CD4-positive, alpha-beta T cell treated with Interleukin-15 for 1 hour (primary cell): ENCODE measurements at places on chromosomes 13 and 19.

GRCh38 chr13:61142506-61142905, 273.1 kb downstream of the PCDH20 start:
- DNase-seq = no peak

GRCh38 chr13:44231786-44232516, 141.7 kb upstream of the SERP2 start:
- DNase-seq = no peak

DNA sequence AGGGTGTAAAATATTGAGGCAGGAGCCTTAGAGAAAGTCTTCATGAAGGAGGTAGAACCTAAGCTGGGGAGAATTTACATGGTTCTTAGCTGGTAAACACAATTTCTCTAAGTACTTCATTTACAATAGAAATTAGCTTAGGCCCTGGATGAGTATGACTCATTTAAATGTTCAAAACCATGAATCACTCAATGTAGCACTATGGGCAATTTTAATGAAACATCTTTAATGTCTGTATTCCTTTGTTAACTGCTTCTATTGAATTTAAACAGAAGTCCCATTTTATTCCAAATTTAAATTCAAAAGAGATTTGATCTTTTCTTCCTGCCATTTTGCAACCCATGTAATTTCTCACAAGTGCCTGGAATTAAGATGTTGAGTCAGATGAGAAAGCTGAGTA, 252.1 kb downstream of the RFC3 start:
- DNase-seq = no peak

GRCh38 chr13:100710176-100710575, 35.6 kb upstream of the TMTC4 start:
- DNase-seq = no peak

DNA sequence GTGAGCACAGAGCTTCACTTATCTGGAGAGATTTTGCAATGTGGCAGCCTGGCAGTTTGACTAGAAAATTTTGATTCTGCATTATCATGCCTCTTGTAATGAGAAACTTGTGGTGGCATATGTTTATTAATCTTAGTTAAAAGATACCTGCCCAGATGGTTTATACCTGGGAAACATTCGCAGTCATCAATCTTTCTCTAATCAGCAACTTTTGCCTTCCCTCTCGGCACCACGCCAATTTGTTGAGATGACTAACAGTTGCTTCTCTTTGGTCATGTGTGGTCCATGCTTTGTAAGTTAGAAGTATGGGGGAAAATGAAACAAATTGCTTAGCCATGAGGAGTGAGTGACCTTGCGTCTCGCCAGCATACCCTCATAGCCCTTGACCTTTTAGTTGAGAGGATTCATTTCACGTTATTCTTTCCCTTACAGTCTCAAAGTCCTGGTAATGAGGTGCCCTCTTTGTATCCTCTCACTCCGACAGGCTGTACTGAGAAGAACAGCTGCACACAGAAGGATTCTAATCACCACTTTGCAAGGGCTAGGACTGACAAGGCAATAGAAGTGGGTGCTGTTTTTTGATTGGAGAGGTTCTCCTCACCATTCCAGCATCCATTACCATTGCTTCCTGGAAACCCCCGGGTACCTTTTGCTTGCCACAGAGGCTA, 201.4 kb downstream of the OXGR1 start:
- no peak for DNase-seq
